ENCODE measurements at places on chromosomes 4 and X. TPM values are rescaled to one million over a fixed set of nuclear protein-coding genes. Genes with fewer than 3 reads are reported as not detected.

The ARAP2 gene
- 10.1 TPM for total RNA-seq

- DNase-seq, result no peak
Measured at GRCh38 chr4:137651128-137651527, 118.8 kb upstream of the PCDH18 start.

GRCh38 chr4:142372530-142373260 lies 473.4 kb downstream of the INPP4B start:
- DNase-seq, result no peak

The ASB12 gene
- total RNA-seq, result not detected

- DNase-seq, result no peak
Measured at GRCh38 chr4:173426064-173426463, 27.1 kb upstream of the SCRG1 start.

DNA sequence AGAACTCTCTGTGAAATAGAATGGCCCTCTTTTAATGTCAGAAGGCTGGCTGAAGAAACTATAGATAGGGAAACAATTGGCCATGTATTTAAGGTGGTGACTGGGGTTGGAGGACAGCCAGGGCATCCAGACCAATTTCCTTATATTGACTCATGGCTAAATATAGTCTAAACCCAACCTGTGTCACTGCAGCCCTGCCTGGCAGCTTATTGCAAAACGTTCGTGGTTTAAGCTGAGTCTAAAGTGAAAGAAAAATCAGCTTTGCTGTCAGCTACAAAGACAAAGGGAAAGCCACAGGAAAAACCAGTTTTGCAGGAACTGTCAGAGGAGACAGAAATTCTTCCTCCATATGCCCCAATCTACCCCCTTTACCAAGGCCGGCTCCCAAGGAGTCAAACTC lies 902.8 kb upstream of the NDST4 start:
- no peak for DNase-seq

The DHRSX gene
- 22.8 TPM for total RNA-seq

The FTSJ1 gene
- 113 TPM for total RNA-seq

Data from epithelial cell of proximal tubule (primary cell).